ENCODE measurements at places on chromosomes 5 and 9.

GRCh38 chr5:139243425-139243970 is 45.3 kb upstream of the SIL1 start:
- DNase-seq: no peak

- DNase-seq: no peak
These were observed 54.9 kb downstream of the PSD2 start for GRCh38 chr5:139850423-139851016.

DNA sequence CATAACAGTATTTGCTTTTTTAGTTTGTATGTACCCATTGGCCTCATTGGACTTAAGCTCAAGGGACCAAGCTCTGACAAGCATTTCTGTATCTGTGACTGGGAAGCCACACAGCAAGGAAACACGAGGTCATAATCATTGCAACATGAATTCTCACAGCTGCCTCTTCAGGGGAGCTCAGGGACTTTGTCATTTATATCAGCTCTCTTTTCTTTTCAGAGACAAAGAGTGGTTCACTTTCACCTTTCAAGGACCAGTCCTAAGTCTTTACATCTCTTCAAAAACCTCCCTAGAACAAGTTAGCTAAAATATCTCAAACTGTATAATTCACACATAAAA is 58.6 kb downstream of the ADAMTS12 start:
- no peak for DNase-seq

- DNase-seq: no peak
These were observed 29.3 kb downstream of the ERAP1 start for GRCh38 chr5:96778409-96778808.

DNA sequence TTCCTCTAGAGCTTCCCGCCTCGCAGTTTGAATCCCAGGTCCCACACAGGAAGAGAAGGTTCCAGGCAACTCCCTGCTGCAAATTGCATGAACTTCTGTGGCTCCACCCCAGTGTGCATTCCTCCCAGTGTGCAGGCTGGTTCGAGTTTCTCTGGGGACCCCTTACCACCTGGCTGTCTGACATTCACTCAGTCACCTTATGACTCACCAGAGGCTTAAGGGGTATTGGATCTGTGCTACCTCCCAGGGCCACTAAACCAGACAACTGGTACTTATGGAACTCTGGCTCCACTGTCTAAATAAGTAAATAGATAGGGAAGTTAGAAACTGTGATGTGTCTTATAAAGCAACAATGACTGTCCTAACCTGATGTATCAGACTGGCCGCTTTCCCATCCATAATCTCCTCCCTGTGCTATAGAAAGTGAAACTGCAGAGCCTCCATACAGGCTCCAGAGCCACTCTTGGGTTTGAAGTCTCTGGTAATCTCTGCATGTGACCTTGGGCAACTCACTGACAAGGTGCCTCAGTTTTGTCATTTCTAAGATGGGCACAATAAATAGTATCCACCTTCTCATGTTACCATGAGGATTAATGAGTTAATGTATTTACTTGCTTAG is 720.6 kb downstream of the SEMA5A start:
- no peak for DNase-seq

DNA sequence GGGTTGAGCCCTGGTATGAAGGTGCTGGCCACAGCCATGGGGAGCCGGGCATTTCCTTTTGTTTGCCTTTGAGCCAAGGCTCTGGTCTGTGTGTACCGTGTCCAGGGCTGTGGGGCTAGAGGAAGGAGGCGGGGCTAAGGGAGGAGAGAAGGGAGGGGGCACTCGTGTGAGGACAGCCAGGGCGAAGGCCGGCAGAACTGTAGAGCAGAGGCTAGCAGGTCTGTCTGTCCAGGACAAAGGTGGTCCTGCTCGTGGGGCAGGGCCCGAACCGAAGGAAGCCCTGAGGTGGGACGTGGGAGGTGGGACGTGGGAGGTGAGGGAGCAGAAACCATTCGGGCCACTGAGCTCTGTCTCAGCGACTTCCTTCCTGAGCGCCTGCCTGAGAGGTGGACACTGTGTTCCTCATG is 41.3 kb upstream of the TESK1 start:
- DNase-seq: no peak

GRCh38 chr9:28365020-28365640 is 791.8 kb upstream of the C9orf72 start:
- DNase-seq: no peak

DNA sequence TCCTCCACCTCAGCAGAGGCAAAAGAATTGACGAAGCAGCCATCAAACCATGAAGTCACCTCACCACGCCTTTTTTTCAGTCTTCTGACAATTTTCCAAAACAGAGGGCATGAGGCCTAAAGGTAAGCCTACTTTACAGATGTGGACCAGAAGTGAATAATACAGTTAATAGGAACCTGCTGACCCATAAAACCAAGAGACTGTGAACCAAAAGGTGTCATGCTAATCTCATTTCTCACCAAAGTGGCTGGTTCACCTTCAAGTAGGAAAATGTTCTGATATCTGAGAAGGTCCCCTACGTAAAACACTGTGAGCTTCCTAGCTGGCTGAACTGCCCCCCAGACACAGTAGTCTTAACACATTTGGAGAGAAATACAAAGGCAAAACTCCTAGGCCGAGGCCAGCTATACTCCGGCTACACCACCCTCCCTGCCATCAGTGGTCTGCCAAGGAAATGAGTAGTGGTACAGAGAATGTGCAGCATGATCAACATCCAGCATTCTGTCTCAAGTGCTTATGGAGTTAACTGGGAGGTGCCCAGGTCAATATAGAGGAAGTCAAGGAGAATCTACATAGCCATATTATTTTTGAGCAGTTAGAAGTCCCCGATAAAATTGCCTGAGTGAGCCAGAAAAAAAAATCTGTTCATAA is 19.3 kb upstream of the F2RL2 start:
- DNase-seq: no peak

DNA sequence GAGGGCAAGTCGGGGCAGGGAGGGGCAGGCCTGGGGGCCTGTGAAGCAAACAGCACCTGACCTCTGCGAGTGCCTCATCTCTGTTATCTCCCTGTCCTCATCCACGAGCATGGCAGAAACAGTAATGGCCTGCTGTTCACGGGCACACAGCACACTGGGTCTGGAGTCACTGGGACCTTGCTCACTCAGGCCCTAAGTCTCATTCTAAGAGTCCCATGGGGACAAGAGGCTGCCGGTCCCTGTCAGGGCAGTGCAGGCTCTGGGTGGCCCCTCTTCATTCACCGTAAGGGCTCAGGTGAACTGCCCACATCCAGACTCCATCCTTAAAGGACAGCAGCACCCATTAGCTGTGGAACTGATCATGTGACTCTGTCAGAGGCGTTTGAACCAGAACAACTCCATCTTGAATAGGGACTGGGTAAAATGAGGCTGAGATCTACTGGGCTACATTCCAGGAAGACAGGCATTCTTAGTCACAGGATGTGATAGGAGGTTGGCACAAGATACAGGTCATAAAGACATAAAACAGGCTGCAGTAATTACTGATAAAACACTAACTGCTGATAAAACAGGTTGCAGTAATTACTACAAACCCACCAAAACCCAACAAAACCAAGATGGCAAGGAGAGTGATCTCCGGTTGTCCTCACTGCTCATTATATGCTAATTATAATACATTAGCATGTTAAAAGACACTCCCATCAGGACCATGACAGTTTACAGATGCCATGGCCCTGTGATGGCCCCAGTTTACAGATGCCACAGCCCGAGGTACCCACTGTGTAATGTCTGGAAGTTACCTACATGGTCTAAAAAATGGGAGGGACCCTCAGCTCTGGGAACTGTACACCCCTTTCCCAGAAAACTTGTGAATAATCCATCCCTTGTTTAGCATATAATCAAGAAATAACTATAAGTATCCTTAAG is 28.7 kb downstream of the BICD2 start:
- DNase-seq: no peak

GRCh38 chr5:139379626-139380449 is 3.3 kb downstream of the SLC23A1 start:
- DNase-seq: no peak

- DNase-seq: no peak
These were observed 4.9 kb downstream of the FBP2 start for GRCh38 chr9:94588681-94589080.

DNA sequence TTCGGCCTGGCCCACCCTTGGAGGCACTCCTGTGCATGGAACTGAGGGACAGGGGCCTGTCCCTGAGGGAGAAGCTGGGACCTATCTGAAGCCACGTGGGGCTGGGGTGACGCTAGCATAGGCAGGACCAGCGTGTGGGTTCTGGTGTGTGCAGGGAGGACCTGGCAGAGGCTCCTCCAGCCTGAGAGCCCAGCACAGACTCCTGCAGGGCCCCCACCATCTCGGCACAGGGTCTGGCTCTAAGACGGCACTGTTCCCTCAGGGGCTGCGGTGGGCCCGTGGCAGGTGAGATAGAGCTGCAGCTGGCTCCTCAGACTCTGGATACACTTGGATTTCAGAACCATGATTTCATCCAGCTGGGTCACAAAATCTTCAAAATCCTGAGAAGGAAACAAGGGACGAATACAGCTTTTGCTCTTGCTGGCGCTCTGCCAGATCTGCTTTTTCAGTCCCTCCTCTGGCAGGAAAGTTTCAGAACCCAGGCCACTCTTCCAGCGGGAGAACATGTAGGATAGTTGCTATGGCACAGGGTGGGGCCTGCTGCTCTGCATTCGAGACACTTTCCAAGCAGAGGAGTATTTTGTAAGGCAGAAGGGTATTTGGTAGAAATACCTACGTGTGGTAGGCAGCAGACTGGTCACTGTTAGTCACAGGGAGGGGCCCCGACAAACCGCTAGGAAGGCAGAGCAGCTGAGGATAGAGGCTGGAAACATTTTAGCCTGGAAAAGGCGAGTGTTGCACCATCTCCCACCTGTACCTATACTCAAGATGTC is 74.7 kb downstream of the KIF24 start:
- DNase-seq: no peak

All from CD4-positive, alpha-beta T cell (primary cell).